ENCODE measurements at places on chromosomes 1 and 21.

- no peaks in the 10 kb centered on the region for H3K27me3 ChIP-seq
- H3K4me3 ChIP-seq, result no peak overlapping the region
- DNase-seq, result no peak
- no peaks in the 10 kb centered on the region for H3K36me3 ChIP-seq
- H3K27ac ChIP-seq, result no peak overlapping the region
These were observed 406.5 kb downstream of the DUSP10 start for GRCh38 chr1:221335161-221336101.

DNA sequence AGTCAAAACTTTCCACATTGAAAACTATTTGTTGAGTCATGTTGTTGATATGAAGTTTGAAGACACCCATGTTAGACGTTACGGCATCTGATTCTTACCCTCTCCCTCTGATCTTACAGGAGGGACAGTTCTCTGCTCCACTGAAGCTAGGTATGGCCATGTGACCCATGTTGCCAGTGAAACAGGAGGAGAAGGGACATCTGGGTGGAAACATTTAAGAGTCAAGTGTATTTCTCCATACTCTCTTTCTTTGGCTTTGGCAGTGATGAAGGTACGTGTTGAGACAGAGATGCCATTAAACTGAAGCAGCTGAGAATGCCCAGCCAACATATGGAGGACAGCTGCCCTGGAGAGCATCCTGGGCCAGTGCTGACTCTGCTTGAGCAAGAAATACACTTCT is 198.4 kb upstream of the PTGFR start:
- no peak for DNase-seq
- H3K4me3 ChIP-seq, result no peak overlapping the region
- no peaks in the 10 kb centered on the region for H3K36me3 ChIP-seq
- H3K4me1 ChIP-seq, result no peaks in the 10 kb centered on the region

DNA sequence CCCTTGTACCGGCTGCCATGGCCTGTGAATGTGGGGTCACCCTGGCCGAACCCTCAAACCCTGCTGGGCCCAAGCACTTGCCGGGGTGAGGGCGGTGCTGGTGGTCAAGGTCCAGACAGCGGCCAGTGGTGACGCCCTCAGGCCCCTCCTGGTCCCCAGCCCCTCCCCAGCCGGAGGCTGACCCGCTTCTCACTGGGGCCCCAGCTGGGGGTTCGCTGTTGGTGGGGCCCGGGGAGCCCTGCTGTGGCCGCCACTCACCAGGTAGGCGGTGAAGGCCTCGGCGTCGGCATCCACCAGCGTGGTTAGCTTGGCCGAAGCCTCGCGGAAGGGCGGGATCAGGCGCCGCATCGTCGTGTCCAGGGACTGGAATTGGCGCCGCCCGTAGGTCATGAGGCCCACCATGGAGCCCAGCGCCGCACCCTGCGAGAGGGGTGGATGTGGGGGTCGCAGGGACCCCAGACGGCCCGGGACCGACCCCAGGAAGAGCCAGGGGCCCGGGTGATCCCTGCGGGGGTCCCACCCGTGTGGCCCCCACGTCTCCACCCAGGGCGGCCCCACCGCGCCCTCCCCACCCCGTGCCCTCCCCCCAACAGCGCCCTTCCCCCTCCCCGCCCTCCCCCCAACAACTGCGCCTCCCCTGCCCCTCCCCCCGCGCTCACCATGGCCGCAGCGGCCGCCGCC is 10.1 kb downstream of the FTCD start:
- no peak overlapping the region for H3K27ac ChIP-seq
- no peak overlapping the region for H3K4me3 ChIP-seq
- no peaks in the 10 kb centered on the region for H3K36me3 ChIP-seq
- DNase-seq, result no peak
- H3K4me1 ChIP-seq, result no peaks in the 10 kb centered on the region
- peaks cover 47% of the 10 kb centered on the region for H3K27me3 ChIP-seq

- peaks cover 31% of the 10 kb centered on the region for H3K27me3 ChIP-seq
- H3K36me3 ChIP-seq, result no peaks in the 10 kb centered on the region
- DNase-seq, result no peak
- peaks cover 55% of the 10 kb centered on the region for H3K4me1 ChIP-seq
- peak overlapping the region; percentile 87 for H3K27ac ChIP-seq
These were observed 10.3 kb downstream of the SLC37A1 start for GRCh38 chr21:42523941-42524340.

DNA sequence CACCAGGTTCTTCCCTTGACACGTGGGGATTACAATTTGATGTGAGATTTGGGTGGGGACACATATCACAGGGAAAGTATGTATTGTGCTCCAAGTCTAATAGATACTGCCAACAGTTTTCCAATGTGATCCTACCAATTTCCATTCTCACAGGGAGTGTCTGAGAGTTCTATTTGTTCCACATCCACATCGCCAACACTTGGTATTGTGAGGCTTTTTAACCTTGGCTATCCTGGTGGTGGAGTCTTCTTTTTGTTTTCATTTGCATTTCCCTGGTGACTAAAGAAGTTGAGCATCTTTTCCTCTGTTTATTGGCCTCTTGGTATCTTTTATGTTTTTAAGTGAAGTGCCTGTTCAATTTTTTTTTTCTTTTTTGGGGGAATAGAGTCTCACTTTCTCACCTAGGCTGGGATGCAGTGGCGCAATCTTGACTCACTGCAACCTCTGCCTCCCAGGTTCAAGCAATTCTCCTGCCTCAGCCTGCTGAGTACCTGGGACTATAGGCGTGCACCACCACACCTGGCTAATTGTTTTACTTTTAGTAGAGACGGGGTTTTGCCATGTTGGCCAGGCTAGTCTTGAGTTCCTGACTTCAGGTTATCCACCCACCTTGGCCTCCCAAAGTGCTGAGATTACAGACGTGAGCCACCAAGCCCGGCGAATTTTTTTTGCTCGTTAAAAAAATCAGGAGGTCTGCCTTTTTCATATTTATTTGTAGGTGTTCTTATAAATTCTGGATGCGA is 15.9 kb upstream of the PADI1 start:
- no peaks in the 10 kb centered on the region for H3K4me1 ChIP-seq
- no peak overlapping the region for H3K4me3 ChIP-seq
- H3K36me3 ChIP-seq, result no peaks in the 10 kb centered on the region
- peaks cover 84% of the 10 kb centered on the region for H3K27me3 ChIP-seq
- no peak for DNase-seq
